ENCODE measurements at places on chromosomes 4 and X. TPM values are rescaled to one million over a fixed set of nuclear protein-coding genes. Genes with fewer than 3 reads are reported as not detected.

DNA sequence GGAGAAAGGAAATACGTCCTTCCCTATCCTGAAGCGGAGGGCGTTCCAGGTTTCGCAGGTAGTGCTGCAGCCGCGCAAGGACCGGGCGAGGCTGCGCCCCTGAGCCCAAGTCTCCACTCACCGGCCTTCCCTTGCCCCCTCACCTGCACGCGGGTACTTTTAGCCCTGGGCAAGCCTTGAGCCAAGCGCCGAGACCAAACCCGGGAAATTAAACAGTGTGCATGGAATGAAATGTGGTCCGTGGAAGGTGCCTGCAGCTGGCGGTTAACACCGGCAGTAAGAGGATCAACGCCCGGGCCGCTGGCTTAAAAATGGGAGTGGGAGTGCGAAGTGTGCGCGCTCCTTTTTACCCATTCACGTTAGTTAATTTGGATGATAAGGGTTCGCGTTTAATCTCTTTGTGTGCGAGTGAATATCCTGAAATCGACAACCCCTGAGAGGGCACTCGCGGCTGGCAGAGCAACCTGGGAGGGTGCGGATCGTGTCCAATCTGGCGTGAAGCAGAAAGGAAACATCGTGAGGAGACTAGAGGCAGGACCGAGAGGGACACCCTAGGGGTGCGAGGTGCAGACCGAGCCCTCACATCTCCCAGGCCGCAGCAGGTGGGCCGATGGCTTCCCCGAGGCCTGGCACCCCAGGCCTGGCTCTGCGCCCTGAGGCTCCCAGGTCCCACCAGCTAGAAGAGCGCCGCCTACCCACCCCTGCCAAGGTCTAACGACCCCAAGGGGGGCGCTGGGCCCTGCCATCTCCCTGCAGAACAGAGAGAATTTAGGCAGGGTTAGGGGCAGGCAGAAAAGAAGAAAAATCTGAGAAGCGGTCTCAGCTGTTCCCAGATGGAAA, 2.0 kb upstream of the HELT start:
- DNase-seq: no peak

DNA sequence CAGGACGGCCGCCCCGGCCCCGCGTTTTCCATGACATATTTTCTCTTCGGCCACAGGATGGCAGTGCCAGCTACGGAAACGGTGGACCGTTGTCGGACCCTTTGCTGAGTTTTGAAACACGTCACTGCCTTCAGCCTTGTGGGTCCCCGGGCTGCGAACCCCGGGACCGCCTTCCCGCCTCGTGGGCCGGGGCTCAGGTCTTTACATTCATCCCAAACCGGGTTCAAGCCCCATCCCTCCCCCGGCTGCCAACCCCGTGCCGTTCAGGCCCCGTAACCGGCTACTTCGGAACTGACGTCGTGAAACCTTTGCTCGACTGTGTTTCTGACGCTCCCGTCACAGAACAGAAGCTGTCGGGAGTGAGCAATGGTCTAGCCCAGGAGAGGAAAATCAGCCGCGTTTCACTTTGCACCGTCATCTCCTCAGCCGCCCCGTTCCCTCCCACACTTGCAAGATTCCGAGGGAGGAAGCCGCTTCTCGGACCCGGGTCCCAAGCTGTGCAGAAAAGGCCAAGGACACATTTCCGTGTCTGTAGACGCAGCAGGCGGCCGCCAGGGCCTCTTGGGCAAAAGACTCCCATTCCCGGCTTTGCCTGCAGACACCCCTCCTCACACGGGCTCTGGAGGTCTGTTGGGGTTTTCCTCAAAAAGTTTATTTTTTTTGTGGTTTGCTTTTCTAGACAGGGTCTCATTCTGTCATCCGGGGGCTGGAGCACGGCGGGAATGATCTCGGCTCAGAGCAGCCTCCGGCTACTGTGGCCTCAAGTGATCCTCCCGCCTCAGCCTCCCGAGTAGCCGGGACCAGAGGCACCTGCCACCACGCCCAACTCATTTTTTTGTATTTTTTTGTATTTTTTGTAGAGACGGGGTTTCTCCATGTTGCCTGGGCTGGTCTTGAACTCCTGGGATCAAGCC, 41.4 kb upstream of the PPP2R3B start:
- no peak for DNase-seq

DNA sequence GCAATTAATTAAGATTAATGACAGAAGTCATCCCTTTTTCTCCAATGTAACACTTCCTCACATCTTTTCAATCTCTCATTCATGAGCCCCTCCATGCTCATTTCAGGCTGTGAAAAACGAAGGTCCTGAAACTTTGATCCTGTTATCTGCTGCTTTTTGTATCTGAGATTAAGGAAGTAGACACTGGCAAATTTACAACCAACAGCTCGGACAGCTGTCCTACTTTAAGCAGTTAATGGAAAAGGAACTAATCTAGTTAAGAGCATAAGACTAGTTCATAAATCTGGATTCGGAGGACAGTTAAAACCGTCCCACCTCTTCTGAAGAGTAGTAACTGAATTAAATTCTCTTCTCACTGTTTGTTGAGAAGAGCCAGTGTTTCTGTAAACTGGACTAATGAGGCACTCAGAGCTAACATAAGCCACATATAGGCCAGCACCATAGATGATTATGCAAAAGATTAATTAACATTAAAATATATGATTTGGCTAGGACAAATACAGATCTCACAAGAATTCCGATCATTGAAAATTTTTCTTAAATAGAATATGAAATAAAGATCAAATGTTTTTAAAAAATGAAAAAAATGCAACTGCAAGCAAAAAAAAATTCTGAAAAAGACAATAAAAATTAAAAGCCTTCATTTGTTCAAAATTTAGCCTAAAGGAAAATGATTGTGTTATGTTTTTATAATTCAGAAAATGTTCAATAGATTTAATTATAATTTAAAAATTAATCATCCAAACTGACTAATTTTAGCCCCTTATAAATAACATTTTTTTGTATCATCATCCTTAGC, 114.4 kb downstream of the ANTXR2 start:
- DNase-seq: no peak

- no peak for DNase-seq
Measured at GRCh38 chr4:169634975-169635374, 14.6 kb downstream of the CLCN3 start.

DNA sequence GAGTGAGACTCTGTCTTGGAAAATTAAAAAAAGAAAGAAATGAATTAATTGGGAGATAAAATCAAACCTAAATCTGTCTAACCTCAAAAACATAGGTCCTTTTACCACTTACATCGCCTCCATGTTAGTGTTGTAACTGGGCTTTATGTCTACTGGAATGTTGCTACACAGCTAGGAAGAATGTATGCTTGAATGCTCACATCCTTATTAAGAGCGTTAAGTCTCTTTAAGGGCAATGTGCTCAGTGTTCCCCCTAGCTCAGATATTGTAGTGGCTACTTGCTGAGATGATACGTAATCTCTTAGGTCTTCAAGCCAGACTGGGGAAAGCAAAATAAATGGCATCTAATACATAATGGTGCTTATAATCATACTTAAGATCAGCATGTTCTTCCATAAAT, 1072.8 kb downstream of the PDHA2 start:
- no peak for DNase-seq

Gene UVSSA
- 18.2 TPM for total RNA-seq

Gene CSAG2
- not detected for total RNA-seq

Gene INTU
- total RNA-seq: 8.0 TPM
